ENCODE measurements at places on chromosomes 11 and 22.

- DNase-seq, result no peak
Measured at GRCh38 chr11:72684236-72684912, 10.2 kb upstream of the PDE2A start.

- no peak for DNase-seq
Measured at GRCh38 chr11:132284048-132284447, 913.6 kb downstream of the NTM start.

GRCh38 chr11:3671334-3672254 is at the start of gene CHRNA10:
CHRNA10 (minus strand) TSS chr11:3671384; CDS start chr11:3671312, 72 bp downstream.
- no peak for DNase-seq

DNA sequence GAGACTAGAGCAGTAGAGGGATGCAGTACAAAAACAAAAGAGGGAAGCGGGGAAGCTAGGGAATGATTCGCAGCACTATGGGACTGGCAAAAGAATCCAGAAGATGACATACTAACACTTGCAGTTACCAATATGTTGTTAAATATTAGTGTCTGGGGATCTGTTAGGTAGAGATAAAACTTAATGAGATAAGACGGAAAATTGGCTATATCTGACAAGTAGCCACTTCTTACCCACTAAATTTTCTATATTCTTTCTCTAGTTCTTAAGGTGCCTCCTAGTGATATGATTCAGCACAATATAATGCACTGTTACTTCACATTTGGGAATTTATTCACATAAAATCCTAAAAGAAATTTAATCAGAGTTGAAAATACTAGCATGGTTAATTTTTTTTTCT is 30.8 kb downstream of the CCDC90B start:
- DNase-seq, result no peak

- DNase-seq, result no peak
Measured at GRCh38 chr11:952406-953385, 27.0 kb downstream of the AP2A2 start.

- DNase-seq, result no peak
Measured at GRCh38 chr11:10534316-10534715, 6.7 kb downstream of the RNF141 start.

DNA sequence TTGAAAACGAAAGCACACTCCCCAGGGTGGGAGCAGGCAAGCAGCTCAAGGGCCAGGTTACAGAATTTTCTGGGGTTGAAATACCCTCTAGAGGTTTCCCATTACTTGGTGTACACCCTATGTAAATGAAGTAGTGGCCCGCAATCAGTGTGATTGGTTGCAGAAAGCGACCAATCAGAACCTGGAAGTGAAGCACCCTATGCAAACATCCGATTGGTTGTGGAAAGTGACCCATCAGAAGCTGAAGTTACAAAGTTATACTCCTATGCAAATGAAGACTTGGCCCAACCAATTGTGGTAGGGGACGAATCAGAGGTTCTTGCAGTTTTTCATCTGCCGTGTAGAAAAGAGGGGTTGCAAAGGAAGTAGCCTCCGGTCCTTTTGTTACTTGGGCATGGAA is 19.2 kb downstream of the PRR5 start:
- DNase-seq, result no peak

DNA sequence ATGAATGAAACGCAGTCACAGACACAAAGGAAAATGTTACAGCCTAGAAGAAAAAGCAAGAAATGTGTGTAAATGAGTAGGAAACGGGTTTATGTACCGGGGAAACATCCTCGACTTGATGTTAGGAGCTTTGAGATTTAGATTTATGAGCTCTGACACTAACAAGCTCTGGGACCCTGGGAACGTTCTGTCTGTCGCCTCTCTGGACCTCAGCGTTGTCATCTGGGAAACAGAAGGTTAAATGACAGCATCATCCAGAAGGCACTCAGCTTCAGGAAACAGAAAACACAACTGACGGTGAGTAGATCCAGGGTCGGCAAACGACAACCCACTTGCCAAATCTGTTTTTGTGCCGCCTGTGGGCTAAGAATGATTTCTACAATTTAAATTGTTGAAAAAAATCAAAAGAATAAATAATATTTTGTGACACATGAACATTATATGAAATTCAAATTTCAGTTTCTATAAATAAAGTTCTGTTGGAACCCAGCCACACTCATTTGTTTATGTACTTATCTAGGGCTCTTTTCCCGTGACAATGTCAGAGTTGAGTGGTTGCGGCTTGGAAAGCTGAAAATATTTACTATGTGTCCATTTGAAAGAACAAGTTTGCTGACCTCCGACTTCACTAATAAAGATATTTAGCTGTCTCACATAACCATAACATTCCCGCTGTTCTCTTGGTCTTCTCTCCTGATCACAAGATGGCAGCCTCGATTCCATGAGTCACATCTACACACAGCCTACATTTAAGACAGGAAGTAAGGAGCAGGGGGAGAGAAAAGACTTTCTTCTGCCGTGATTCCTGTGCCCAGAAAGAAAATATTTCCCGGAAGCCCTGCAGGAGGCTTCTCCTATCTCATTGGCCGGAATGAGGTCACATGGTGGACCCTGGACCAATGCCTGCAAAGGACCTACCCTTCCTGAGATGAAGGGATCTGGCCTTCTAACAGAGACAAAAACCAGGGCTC is 47.1 kb upstream of the SYT13 start:
- no peak for DNase-seq

DNA sequence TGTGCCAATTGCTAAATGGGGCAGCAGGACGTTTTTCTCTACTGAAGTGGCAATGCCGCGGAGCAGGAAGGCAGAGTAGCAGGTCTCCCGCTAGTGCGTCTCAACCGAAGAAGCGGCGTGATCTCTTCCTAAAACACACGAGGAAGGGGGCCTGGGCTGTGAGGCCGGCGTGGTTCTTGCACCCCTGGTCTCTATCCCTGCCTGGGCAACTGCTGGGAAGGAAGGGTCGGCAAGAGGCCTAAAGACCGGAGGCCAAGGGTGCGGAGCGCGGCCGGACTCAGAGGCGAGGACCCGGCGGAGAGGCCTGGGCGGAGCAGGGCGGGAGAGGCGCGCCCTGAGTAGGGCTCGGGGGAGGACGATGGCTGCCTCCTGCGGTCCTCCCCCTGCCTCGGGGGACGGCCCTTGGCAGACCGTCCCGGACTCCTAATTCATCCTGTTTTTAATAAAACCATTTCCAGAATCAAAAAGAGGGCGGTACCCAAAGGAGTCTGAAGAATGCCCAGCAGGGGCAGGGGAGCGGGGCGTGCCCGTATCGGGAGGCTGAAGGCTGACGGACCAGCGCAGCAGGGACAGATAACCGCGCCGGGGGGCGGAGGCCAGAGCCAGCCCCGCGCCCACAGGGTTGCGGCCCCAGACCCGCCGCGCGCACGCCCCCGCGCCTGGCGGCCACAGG is 572 bp upstream of the APLP2 start:
- peak; percentile 60 for DNase-seq

DNA sequence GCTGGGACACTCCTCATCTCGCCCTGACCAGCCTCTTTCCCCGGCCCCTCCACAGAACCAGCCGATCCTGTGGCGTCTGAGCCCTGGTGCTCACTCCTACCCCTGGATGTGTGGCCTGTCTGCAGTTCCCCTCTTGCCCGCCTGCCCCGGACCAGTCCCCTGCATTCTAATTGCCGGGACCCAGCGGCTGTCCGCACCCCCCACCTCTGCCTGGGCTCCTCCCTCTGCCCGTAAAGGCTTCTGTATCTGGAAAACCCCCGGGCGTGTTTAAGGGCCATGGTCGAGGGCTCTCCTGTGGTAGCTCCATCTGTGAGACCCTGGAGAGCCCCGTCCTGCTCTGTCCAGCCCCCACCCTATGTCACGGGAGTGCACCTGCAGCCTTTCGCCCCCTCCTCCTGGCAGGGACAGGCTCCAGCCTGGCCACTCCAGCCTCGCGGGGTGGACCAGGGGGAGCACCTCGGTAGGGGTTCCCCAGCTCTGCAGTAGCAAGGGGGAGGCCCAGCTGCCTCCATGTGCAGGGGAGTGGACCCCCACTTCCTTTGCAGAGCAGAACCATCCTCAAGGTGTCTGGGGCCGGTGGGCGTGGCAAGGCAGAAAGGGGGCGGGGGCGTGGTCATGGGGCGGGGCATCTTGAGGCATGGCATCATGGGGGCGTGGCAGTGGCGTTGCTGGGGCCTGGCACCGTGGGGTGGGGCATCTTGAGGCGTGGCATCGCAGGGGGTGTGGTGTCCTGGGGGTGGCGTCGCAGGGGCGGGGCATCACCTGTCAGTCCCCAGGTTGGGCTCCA is 430.4 kb downstream of the TBC1D22A start:
- DNase-seq, result peak; percentile 21

DNA sequence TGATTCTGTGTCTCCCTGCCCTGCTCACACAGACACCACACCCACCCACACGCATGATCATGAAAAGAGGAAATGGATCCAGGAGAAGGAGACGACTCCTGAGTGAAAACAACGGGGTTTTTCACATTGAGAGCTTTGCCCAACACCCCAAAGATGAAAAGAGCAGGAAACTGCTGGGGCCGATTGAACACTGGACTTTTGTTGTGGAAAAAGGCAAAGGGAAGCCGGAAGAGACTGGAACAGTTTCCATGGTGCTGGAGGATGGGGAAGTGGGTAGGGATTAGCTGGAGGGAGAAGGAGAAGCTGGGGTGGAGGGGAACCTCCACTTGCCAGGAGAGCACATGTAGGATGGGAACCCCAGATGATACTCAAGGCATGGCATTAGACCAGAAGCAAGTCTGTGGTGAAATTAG is 5.2 kb upstream of the SLC43A3 start:
- DNase-seq, result no peak

DNA sequence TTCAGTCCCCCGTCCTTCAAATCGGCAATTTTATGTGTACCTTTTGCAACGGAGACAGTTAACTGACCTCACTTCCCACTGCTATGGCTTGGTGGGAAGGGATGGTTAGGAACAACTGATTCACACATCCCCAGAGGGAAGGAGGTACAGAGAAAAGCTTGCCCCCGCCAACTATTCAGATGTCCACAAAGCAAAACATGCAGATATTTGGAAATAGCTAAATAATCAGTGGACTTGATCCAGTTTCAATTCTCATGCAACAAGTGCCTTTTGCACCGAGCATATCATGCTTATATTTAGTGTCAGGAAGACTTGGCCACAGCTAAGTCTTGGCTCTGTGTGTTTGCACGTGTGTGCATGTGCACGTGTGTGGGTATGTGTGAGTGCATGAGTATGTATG is 144.6 kb downstream of the SNX19 start:
- no peak for DNase-seq

DNA sequence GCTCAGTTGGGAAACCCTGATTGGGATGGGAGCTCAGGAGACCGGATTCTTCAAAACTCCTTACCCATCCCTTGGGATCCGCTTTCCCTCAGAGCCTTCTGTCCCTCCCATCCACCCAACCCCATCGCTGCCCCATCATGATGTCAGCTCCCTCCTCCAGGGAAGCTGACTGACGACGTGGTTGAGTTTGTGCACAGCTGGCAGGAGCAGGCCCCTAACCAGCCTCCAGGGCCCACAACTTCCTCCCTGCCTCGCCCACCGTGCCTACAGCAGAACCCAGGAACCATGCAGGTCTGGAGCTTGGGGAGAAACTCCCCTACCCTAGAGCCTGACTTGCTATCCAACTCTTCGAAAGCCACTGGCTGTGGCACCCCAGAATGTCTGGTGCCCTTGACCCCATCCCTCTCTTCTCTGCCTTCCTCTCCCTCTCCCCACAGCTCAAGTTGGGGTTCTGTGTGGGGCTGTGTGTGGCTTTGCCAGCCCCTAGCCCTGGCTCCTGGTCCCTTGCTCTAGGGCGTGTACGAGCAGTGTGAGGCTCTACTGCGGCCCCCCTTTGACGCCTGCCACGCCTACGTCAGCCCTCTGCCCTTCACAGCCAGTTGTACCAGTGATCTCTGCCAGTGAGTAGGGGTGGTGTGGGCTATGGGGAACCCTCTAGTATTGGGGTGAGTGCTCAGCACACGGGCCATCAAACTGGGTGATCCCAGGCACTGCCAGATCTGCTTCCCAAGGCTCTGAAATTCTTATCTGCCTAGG is 11.1 kb downstream of the OTOG start:
- DNase-seq, result no peak

DNA sequence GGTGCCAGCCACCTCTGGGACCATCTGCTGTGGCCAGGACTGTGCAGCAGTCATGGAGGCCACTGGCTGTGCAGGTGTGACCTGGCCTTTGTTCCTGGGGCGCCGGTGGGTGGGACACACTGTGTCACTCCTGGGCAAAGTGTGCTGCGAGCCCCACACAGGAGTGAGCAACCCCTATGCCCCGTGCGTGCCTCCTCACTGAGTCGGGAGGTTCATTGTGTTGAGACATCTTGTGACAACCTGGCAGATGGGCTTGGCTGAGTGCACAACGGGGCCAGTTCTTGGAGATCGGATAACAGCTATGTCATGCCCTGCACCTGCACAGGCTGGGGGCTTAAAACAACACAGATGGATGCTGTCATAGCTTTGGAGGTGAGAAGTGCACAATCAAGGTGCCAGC is 13.5 kb downstream of the ANO1 start:
- DNase-seq, result no peak

DNA sequence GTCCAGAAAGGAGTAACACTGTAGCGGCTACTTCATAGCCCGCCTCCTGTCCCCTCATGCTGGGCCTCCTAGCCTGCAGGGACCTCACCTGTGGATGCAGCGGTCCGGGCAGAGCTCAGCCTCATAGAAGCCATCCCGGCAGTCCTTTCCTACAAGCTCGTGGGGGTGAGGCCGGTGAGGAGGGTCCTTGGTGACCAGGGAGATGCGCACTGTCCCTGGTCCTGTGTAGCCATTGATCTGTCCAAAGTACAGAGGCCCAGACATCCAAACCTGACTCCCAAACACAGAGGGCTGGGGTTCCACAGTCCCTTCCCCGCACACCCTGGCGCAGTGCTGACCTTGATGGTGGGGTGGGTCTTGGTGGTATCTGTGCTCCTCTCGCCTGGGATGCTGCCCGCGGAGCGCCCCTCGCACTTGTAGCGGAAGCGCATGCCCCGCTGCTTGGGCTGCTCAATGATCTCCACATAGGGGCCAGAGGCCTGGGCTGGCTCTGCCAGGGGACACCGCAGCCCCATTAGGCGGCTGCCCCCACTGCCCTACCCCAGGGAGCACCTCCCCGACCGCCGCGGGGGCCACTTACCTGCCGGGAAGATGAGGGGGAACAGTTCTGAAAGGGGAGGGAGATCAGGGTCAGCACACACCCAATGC is 993 bp downstream of the RELA start:
- no peak for DNase-seq

DNA sequence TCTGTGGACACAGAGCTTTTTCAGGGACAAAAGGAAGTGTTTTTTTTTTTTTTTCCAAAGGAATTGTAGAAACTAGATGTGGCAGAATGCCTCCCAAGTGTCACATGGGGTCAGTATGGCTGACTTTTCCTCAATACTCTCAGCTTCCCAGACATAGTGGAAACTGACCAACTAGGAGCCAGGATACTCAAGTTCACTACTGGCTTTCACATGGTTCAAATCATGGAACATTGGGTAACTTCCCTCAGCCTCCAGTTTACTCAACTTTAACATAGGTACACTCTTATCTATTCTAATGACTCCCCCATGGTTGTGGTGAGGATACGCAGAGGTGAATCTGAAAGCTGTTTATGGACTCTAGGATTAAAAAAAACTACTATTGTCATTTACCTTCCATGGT is 1.4 kb downstream of the SLC5A1 start:
- DNase-seq, result no peak

GRCh38 chr11:22444076-22444475 is 105.9 kb downstream of the SLC17A6 start:
- no peak for DNase-seq

GRCh38 chr11:44614281-44614775 is 48.9 kb downstream of the CD82 start:
- no peak for DNase-seq
